Left colon (tissue), 2 donors: ENCODE measurements at places on chromosomes 11 and 22.
A peak's percentile ranks its signal among the peaks of the same experiment; 100 is the strongest.

DNA sequence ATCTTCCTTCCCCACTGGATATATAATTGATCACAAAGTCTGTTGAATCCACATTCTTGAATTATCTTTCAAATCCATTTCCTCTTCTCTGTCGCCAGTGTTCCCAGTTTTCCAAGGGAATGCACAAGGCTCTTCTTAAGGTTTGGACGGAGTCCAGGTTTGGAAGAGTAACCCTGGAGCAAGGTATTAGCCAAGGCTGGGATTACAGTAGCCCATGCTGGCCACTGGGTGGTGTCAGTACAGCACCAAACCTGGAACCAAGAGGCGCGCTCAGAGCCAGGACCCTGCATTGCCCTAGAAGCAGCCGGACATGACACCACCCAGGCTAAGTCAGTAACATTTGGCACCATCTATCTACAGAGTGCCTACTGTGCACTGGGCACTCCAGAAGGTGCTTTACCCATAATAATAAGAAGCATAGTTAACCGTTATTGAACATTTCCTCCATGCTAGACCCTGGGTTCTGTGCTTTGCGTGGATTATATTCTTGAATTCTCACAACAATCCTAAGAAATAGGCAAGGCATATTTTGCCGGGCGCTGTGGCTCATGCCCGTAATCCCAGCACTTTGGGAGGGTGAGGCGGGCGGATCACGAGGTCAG, 48.0 kb upstream of the CLPB start:
- DNase-seq: peak; percentile 43

DNA sequence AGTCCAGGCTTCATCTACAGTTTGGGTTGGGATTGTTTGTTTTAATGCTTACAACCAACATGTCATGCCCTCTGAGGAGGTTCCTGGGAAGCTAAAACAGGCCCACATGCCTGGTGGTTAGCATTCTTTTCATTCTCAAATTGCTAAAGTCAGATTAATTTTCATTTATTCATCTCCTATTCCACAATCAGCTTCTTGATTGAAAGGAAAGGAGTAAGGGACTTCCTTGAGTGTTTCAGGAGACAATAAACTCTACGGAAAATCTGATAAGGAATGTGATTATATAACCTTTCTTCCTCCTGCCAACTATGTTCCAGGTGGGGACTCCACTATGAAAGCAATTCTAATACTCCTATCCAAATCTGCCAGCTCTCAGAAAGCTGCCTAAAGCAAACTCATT, 30.8 kb downstream of the MRTFA start:
- DNase-seq: no peak

GRCh38 chr22:29030618-29031226, 30.9 kb downstream of the C22orf31 start:
- peak; percentile 87 for DNase-seq

DNA sequence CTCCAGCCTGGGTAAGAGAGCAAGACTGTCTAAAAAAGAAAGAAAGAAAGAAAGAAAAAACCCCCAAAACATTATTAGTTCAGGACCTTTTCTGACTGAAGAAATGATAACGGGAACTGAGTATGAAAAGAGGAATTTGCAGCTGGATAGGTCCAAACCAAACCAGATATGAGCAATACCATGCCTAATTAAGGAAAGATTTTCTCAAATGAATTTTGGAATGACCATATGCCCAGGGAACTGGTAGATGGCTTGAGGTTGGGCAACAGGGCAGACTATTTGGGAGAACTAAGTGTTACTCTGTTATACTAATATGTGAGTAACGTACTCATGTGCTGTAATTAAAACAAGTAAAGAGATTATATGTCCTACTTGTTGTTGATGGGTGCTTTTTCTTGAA, 186.1 kb downstream of the TMEM135 start:
- no peak for DNase-seq

DNA sequence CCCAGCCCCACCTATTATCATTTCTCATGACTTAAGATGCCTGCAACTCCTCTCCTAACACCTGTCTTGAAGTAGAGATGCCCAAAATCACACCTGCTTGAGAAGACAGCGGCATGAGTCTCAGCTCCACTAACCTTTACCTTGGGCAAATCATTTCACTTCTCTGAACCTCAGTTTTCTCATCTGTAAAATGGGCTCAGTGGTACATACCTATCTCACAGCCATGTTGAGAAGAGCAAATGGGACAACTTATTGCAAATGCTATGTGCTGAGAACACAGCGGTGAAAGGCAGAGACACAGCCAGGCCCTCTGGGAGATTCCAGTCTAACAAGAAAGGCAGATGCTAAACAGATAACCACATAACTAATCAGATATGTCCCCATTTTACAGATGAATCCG, 7.8 kb downstream of the TST start:
- no peak for DNase-seq
